ENCODE measurements at places on chromosomes 16 and 17.

GRCh38 chr16:67349172-67349571 is 22.6 kb downstream of the LRRC36 start:
- DNase-seq = no peak

DNA sequence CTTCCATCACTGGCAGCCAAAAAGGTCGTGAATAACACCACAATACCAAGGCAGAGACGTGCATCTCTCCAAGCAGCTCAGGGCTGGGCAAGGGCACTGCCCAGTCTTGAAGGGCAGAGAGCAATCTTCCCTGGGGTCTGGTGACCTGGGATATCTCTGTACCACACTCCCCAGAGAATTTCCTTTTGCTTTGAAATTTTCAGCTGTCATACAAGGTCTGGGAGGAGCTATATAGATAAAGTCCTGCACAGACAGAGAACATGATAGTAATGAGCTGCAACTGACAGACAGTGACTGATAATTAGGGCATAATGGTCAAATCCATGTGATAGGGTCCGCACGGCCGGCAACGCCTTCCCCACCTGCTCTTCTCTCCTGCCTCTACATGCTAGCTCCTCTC is 68.2 kb downstream of the DYNLRB2 start:
- DNase-seq = no peak

DNA sequence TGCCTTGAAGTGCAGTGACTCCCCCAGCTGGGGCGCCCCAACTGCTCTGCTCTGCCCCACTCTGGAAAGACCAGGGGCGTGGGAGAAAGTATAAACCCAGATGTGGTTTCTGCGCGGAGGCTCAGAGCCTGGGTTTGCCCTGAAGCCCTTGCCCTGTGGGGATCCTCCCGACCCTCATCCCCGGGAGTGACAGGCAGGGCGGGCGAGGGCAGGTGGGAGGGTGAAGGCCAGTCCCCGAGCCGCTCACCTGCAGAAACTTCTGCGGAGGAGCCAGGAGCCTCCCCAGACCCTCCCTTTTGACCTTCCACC is 3.8 kb downstream of the TPSD1 start:
- no peak for DNase-seq

DNA sequence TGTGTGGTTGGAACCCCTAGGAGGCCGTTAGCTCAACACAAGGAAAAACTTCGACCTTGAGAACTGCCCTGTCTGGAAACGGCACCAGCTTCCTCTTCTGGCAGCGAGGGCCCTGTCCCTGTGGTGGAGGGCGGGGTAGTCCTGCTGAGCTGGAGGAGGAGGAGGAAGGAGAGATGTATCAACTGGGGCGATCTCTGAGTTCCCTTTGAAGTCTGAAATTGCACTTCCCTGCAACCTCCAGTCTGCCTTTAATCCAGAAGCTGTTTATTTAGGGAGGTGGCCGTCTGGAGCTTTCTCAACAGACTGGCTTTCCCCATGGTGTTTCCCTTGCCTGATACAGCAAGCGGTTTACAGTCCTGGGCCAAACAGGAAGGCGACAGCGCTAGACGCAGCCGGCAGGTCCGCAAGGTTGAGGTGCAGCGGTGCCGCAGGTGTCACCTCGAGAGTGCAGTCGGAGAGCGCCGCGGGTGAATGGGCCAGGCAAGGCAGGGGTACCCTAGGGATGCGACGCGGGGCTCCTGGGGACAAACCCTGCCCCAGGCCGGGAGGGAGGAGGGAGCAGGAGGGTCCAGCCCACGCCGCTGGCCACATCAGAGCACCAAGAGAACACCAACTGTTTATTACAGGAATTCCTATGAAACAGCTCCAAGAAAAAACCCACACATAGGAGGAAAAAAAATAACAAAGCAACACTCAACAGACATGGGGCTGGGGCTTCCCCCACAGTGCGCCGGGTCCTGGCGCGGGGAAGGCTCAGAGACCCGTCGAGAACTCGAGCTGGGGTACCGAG is 11.4 kb upstream of the MRPS23 start:
- DNase-seq = no peak

DNA sequence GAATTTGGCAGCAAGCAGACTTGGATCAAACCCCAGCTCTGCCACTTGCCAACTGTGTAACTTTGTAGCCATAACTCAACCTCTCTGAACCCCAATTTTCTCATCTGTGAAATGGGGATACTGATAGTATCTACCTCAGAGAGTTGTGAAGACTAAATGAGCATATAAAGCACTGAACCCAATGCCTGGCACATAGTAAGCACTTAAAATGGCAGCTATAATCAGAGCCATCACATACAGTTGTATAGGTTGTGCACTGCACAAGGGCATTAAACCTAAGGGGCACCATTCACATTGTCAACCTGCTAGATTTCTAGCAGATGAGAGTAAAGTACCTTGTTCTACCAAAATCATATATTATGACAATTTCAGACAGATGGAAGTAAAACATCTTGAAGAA is 10.6 kb upstream of the CPNE2 start:
- no peak for DNase-seq

DNA sequence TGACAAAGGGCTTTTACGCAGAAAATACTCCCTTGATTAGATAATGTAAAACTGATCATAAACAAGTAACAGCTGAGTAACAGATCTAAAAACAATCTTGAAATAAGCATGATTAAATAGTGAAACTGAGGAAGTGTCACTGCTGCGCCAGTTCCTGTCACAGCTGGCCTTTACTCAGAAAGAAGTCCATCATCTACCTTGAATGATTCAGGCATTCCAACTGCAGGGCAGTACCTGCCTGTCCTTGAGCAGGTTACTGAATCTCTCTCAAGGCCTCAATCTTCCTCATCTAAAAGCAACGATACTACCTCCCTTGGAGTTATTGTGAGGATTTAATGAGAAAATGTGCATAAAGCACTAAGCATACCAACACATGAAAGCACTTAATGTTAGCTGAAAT is 12.7 kb downstream of the PHLPP2 start:
- no peak for DNase-seq

DNA sequence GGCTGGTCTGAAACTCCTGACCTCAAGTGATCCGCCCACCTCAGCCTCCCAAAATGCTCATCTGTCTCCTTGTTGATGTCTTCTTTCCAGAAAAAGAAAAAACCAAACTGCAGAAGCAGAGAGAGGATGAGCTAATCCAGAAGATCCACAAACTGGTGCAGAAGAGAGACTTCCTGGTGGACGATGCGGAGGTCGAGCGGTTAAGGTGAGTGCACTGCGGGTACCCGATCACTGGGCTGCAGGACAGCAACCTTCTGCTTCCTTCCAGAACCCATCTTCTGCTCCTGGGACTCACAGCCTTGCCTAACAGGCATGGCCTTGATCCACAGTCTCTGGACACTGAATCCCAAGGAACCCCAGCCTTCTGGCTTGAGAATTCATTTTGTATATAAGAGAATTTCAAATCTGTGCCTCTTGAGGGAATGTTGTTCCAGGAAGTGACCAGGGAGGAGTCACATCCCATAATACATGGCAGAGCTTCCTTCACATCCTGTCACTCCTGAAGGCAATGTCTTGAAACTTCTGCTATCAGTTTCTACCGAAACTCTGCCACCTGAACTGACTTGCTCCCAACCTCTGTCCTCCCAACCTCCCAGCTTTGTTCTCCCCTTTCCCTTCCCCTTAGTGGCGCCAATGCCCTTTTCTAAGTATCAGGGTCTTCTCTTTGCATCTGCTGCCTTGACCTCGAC is 61.7 kb downstream of the MARF1 start:
- no peak for DNase-seq

DNA sequence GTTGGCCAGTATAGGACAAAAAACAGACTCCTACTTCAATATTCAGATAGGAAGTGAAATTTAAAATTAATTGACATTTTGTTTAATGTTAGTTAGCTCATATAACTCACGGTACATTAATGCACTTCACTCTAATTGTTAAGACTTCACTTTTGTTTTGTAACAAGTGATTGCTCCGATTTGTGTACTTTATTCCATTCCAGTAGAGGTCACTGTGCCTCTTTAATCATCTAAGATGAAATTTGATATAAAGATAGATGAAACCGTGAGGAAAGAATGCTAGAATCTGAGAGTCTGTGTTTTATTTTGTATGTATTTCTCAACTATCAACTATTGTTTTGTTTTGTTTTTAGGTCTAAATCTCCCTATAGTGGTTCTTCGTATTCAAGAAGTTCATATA is 29.0 kb downstream of the RBBP6 start:
- DNase-seq = no peak

- DNase-seq = peak; percentile 64
These were observed 982 bp upstream of the NEURL4 start for GRCh38 chr17:7329997-7330637.

DNA sequence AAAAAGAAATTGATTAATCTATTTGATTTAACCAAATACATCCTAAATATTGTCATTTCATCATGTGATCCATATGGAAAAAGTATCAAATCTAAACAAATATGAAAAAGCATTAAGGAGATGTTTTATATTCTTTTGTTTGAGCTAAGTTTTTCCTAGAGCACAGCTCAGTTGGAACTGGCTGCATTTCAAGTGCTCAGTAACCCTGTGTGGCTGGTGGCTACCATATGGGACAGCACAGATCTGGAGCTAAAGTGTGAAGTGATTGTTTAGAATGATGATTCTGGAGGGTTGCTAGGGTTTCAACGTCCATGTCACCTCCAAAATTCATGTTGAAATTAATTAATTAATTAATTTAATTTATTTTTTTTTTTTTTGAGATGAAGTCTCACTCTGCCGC is 137.5 kb downstream of the XYLT1 start:
- DNase-seq = no peak

- no peak for DNase-seq
These were observed 16.1 kb downstream of the GNAO1 start for GRCh38 chr16:56207421-56207820.
